ENCODE measurements at places on chromosomes 11 and 22. TPM values are rescaled to one million over a fixed set of nuclear protein-coding genes. Genes with fewer than 3 reads are reported as not detected.

C1QTNF5 gene
- total RNA-seq = 0.07 TPM

NXPE2 gene
- not detected for total RNA-seq

RPS3 gene
- total RNA-seq = 4,095 TPM

MMP12 gene
- total RNA-seq = not detected

TSSK2 gene
- not detected for total RNA-seq

MS4A6E gene
- total RNA-seq = not detected

CECR2 gene
- total RNA-seq = not detected

Measured in airway epithelial cell (primary cell).